Spleen (tissue), 13 donors: ENCODE measurements at places on chromosomes 1 and 21.

DNA sequence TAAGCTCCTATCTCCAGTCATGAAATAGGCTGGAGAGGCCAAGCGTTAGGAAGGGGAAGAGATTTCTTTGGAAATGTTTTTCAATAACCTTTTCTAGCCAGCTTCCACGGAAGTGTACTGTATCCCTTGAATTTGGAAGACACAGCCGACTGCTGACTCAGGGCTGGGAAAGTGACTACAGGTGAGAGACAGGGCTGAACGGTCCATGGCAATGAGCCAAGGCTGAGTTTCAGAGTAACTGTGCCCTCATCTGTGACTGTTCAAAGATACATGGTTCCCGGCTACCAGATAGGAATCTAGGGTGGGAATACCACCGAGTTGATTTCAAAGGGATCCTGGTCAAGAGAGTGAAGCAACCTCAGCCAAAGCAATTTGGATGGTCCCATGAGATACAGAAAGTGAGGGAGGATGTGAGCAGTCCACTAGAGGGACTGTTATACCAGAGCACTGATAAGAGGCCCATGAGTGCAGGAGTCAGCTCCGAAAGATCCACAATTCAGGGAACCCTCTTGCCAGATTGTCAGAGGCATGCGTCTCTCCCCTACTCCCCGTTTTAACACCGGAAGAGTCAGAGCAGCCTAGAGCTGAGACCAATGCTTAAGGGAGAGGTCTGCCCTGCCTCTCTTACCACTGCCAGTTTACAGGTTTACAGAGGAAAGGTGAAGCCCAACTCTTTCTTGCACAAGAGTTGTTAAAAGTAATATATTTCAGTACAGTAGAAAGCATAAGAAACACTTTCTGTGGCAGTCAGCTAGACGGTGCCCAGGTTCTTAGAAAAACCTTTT, 3.2 kb upstream of the KRTAP19-8 start:
- H3K27ac ChIP-seq: no peak overlapping the region
- no peaks in the 10 kb centered on the region for H3K27me3 ChIP-seq
- H3K4me1 ChIP-seq: no peaks in the 10 kb centered on the region

DNA sequence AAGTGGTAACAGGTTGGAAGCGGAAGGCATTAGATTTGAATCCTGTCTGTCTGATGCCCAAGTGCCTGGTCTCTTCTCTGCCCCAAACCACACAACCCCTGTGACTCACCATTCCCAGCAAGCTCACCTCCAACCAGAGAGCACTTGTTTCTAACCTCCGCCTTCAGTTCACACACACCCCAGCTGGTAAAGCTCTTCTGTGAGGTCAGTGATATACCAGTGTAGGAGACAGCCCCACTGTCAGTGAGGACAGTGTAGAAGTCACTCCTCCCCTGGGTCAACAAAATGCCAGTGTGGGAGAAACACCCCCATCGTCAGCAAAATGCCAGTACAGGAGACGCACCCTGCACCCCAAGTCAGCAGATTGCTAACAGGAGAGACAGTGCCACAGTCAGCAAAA, 2.6 kb downstream of the RIMS3 start:
- no peaks in the 10 kb centered on the region for H3K27me3 ChIP-seq
- no peak overlapping the region for H3K4me3 ChIP-seq
- no peaks in the 10 kb centered on the region for H3K36me3 ChIP-seq
- no peak for DNase-seq
- peaks cover 20% of the 10 kb centered on the region for H3K4me1 ChIP-seq
- no peak overlapping the region for H3K27ac ChIP-seq

- no peak for DNase-seq
- H3K36me3 ChIP-seq: no peaks in the 10 kb centered on the region
- no peak overlapping the region for H3K4me3 ChIP-seq
- no peak overlapping the region for H3K27ac ChIP-seq
- peaks cover 41% of the 10 kb centered on the region for H3K4me1 ChIP-seq
- peaks cover 52% of the 10 kb centered on the region for H3K27me3 ChIP-seq
These were observed 16.2 kb downstream of the HLX start for GRCh38 chr1:220895412-220895946.

GRCh38 chr1:63773815-63774616, at the start of gene ROR1:
Gene ROR1 (plus strand): TSS chr1:63774017.
- peak; percentile 92 for DNase-seq
- peak within 1 kb of the TSS; percentile 60 for H3K4me3 ChIP-seq
- no peaks in the 10 kb centered on the region for H3K36me3 ChIP-seq
- H3K4me1 ChIP-seq: peaks cover 37% of the 10 kb centered on the region
- H3K27ac ChIP-seq: peak within 1 kb of the TSS; percentile 79
- peaks cover 38% of the 10 kb centered on the region for H3K27me3 ChIP-seq

DNA sequence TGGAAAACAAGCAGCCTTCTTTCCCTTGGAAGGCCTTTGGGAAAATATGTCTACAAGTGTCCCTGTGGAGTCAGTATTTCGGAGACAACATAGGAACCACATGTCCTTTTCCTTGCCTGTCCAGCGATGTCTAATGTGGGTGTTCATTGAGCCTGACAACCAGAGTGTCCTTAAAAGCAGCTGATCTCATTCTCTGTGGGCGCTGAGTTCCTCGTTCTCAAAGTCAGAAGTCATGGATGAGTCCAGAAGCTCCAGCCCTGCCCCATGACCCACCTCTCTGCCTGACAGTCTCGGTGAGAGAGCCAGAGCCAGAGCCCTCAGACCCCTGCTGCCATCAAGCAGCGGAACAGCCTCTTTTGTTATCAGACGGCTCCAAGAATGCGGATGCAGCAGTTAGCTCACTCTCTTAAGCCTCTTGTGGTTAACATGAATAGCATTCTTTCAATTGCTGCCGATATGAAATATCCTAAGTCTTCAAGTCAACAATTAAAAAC, 329.2 kb downstream of the TGFB2 start:
- no peaks in the 10 kb centered on the region for H3K36me3 ChIP-seq
- no peak for DNase-seq
- H3K27me3 ChIP-seq: no peaks in the 10 kb centered on the region

DNA sequence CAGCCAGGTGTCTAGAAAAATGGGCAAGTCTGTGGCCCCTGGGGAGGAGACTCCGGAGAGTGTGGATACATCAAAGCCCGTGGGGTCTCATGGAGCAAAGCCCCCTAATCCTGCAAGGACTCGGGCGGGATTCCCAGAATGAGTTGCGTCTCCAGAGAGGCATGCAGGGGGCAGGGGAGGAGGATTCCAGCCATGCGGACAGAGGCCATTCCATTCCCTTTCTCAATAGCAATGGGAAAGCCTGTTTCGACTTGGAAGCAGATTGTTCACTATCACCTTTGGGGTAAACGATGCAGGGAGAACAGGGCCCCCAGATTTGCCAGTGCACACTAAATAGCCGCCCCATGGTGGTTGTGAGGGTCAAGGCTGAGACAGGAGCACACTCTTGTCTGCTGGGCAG, 15.4 kb upstream of the PRDM15 start:
- no peaks in the 10 kb centered on the region for H3K27me3 ChIP-seq
- DNase-seq: peak; percentile 52
- H3K27ac ChIP-seq: no peak overlapping the region
- peaks cover 6% of the 10 kb centered on the region for H3K4me1 ChIP-seq
- H3K4me3 ChIP-seq: no peak overlapping the region

GRCh38 chr1:221795380-221795779, 53.5 kb upstream of the DUSP10 start:
- no peak overlapping the region for H3K4me3 ChIP-seq
- no peaks in the 10 kb centered on the region for H3K36me3 ChIP-seq
- DNase-seq: no peak
- no peak overlapping the region for H3K27ac ChIP-seq
- H3K27me3 ChIP-seq: no peaks in the 10 kb centered on the region
- H3K4me1 ChIP-seq: peaks cover 5% of the 10 kb centered on the region
